ENCODE measurements at places on chromosomes 2 and 18.

DNA sequence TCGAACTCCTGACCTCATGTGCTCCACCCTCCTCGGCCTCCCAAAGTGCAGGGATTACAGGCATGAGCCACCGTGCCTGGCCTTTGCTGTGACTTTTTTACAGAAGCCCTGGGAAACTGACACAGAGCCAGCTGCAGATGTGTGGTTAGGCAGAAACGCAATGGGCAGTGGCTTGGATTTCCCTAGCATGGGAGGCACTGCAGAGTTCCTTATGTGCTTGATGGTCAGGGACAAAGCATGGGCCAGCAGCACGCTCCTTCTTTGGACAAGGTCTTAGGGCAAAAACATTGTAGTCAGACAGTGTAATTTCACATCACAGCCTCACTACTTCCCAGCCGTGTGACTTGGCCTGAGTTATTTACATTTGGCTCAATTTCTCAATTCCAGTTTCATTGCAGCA lies 153.9 kb downstream of the RNF144A start:
- no peak for DNase-seq

DNA sequence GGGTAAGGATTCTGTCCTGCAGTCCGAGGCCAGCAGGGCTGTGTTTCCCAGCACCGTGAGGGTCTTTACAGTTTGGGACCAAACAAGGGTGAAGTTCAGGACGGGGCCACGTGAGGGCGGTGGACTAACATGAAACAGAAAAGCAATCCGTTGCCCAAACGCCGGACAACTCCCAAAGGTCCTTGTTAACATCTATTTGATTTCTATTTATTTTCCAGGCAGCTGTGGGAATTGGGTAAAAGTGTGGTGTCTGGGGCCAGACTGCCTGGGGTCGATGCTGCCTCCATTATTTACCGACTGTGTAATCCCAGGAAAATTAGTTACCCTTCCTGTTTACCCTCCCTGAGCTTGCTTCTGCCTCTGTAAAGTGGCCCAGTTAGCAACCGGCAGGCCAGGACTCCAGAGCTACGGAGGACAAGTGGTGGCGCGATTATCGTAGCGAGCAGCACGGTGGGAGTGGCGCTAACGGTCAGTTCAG lies 66.3 kb upstream of the TCF7L1 start:
- peak; percentile 80 for DNase-seq

DNA sequence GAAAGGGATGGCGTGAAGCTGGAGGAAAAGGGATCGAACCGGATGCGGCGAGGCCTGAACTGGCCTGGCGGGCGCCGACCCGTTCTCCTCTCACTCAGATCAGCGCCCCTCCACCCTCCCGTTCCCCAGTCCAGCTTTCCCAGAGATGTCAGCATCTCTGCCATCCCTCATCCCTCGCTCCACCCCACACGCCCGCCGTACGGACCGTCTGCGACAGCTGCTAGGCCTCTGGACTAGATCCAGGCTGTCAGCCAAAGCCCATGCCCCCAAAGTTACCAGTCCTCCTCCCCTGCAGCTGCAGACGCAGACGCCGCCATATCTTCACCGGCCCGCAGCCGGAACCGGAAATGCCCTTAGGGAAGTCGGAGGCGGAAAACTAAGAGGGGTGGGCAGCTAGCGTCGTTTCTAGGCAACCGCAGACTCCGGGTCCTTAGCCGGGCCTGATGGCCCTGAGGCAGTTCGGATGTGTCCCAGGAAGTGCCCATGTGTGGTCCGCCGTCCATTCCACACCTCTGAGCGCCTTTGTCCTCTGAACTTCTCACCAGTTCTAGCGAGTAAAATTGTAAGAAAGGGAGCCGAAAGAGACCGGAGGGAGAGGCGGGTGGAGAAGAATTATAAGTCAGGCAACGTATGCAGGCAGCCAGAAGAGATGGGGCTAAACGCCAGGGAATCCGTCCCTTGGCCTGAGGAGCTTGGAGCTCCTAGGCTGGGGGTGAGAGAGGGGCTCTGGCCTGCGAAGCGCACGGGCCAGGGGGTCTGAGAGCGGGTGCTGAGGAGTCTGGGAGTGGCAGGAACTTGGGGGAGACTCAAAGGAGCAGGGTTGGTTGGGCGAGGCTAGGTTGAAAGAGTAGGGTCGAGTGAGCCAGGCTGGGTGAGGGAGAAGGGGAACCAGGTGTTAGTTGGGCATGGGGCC lies at the start of the genes RNF25 and STK36:
TSS of gene RNF25 (minus strand) at position 349 of the 913 bp plus-strand sequence. CDS start at position 317, 32 bp downstream.
TSS of gene STK36 (plus strand) at position 433 of the 913 bp plus-strand sequence. CDS start 744 bp downstream, outside the sequence.
- peak; percentile 97 for DNase-seq

- DNase-seq: no peak
Measured at GRCh38 chr2:19442731-19443130, 84.3 kb upstream of the OSR1 start.

GRCh38 chr2:209387389-209387788 lies 36.5 kb upstream of the MAP2 start:
- DNase-seq: no peak

GRCh38 chr2:210662560-210662959 lies 106.2 kb downstream of the CPS1 start:
- no peak for DNase-seq

DNA sequence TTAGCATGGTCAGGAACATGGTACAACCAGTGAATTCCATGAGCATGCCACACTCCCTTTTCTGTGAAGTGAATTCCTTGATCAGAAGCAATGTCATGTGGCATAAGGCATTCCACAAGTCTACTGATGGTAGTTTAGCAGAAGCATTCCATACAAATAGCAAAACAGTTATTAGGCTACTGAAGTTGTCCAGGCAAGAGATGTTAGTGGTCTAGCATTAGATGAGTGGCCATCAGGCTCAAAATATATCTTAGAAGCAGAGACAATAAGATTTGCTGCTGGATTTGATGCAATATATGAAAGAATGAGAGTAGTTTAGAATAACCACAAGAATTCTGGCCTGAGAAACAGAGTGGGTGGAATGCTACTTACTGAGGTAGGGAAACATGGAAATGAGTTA lies 355.3 kb upstream of the NRXN1 start:
- no peak for DNase-seq

- DNase-seq: no peak
Measured at GRCh38 chr18:74831571-74832250, 234.0 kb downstream of the ZNF407 start.

GRCh38 chr2:201709049-201709448 lies 10.6 kb upstream of the MPP4 start:
- DNase-seq: no peak

- DNase-seq: peak; percentile 24
Measured at GRCh38 chr2:203105996-203106395, 91.3 kb downstream of the NBEAL1 start.

Measured in umbilical cord (tissue), 2 donors.